ENCODE measurements at places on chromosomes 5 and 9.

GRCh38 chr5:173438951-173439350 is 110.7 kb upstream of the STC2 start:
- DNase-seq: no peak

- peak; percentile 43 for DNase-seq
These were observed 3.6 kb downstream of the SIGMAR1 start for GRCh38 chr9:34633851-34634550.

GRCh38 chr9:137115394-137116026 is 977 bp upstream of the DPP7 start:
- no peak for DNase-seq

- no peak for DNase-seq
These were observed 102.4 kb upstream of the APC start for GRCh38 chr5:112635276-112635675.

DNA sequence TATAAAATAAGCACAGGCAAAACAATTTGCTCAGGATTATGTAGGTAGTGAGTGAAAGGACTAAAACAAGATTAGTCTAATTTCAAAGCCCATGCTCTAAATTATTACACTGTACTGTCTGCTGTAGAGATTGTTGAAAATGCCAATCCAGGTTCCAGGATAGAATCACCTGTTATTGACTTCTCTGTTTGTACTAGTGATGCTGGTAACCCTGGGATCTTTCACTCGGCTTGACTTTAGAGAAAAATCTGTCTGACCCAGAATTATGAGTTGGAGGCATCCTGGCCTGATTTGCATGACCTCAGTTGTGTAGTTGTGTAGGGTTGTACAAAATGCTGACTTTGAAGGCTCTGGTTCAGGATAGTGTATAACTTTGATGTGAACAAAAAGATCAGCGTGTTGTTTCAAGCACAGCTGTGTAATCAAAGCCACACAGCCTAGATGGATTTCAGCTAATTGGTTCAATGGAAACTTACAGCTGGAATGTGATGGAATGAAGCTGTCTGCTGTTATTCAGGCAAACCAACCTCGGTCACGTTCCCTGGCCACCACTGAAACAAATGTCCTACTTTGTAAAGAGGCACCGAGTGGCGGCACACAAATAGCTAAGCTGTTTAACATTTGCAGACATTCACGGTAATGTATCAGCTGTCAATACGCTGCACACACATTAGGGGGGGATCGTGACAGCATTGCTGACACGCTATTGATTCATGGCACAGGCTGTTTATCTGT is 340.3 kb downstream of the KCTD16 start:
- no peak for DNase-seq

DNA sequence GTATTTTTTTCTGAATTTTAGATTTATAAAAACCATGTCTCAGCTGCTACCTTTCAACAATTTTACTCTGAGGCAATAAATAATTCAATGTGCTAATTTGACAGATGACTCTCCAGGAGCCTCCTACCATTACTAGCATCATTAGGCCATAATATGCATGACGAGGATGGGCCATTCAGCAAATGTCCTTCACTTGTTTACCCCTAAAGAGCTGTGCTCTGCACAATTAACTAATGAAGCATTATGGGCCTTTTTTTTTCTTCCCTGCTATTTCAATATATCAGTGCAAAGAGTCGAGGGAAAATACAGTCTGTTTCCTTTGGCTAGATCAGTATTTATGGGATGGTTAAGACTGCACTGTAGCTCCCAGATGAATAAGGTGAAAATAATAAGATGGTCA is 627.2 kb downstream of the ISL1 start:
- DNase-seq: no peak

GRCh38 chr9:70978085-70978484 is 143.3 kb downstream of the TRPM3 start:
- no peak for DNase-seq

GRCh38 chr5:180810959-180811622 is 8.5 kb upstream of the MGAT1 start:
- no peak for DNase-seq

GRCh38 chr9:83413367-83413766 is 124.8 kb downstream of the FRMD3 start:
- no peak for DNase-seq

DNA sequence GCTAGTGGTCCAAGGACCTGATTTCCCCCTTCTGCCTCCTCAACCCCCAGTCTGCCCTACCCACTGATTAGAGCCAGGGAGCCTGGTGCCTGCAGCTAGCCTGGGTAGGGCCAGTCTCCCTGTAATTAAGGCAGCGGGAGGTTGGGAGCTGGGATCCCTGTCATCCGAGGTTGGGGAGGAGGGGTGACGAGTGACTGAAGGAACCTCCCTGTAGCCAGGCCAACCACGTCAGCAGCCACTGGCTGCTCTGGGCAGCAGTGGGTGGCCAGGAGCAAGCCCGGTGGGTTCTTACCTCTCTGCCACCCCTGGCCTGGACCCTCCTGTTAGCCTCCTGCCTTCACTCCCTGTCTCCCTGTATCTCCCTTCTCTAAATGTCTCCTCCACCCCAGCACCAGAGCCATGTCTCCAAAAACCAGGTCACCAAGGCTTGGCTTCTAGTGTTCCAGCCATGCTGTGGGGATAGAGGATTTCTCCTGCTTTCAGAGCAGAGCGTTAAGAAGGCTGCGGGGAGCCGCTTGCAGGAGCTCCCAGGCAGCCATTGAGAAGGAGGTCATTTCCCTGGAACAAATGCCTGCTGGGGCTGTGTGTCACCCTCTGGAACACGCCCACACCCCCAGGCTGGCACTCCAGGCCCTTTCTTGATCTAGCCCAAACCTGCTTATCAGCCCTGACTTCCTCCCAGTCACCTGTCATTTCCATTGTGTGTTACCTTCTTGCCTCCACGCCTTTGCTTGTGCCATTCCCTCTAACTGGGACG is 65.0 kb upstream of the GGTA1 start:
- no peak for DNase-seq

- DNase-seq: no peak
These were observed 44.9 kb downstream of the DYNC2I2 start for GRCh38 chr9:128611600-128612394.

DNA sequence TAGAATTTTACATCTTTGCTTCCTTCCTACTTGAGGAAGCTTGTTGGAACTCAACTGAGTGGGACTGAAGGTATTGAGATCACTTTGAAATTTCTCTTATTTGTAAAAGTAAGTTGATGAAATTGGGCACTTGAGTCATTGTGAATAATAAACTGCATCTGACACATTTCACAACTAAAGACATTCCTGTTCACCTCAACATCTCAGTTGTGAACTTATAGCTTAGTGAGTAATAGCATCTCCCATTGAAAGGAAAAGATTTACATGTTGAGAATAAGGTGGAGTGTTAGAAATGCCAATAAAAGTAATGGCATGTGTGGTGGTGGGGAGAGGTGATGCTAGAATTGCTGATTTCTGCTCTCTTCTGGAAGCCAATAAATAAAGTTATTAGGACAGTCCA is 145.0 kb downstream of the SLC24A2 start:
- no peak for DNase-seq

DNA sequence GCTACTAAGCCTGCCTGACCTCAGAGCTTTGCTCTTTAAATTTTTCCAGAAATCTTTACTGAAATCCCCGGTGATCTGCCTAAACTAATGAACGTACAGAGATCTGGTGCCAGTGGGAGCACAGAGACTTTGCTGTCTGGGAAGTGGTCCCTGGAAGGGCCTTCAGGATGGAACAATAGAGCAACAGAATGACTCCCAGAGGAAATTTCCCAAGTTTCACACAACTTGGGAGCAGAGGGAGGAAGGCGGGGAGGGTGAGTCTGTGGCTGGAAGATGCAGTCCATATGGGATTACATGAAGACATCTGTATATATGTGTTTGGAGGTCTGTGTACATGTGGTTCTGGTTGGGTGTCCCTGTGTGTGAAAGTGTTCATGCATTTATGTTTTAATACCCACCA is 638.3 kb downstream of the CCDC171 start:
- DNase-seq: no peak

- no peak for DNase-seq
These were observed 13.6 kb downstream of the ARPC5L start for GRCh38 chr9:124875501-124875900.

DNA sequence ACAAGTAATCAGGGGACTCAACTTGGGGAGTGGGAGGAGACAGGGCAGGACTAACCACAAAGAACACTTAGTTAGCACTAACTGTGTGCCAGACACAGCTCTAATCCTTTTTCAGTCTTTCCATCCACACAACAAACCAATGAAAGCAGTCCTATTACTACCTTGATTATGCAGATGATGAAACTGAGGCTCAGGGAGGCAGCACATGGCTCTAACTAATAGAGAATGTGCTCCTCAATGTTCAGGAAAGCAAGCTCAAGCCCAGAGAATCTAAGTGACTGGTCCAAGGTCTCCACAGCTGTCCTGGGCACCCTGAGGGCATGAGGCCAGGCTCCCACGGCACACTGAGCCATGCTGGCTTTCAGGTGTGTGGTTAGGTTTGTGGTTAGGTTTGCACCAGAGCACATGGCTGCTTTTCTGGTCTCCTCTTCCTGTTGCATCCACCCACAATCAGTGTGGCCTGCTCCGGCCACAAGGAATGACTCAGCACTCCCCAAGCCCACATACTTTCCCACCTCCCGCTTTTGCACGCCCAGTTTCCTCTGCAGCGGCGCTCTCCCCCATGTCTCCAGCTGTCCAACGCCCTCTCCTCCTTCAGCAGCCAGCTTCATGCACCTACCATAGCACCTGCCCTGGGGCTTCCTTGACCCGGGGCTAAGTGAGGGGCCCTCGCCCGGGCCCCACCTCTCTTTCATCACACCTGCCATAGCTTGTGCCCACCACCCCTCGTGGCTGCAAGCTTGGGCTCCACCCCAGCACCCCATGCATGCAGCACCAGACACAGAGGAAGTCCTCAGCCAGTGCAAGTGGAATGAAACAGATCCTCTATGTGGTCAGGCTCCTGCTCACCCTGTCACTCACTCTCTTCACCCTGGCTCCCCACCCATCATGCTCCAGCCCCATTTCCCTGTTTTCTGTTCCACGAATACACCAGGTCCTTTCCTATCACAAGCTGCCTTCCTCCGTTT is 133.1 kb downstream of the GABBR2 start:
- DNase-seq: no peak

DNA sequence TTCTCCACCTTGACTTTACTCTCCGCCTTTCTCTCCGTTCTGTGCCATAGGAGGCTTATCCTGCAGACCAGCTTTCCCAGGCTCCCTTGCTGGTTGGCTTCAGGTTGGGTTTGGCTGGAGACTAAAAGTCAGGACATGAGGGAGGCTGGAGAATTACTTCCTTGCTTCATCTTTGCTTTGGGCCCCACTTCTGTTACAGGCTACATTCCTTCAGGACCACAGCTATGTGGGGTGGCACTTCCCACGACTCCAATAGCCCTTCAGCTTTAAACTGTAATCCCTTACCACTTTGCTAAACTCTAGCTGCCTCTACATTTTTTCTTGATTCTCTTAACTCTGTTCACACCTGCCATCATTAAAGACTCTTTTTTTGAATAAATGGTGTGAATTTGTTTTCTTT is 186.7 kb upstream of the NR4A3 start:
- DNase-seq: no peak

DNA sequence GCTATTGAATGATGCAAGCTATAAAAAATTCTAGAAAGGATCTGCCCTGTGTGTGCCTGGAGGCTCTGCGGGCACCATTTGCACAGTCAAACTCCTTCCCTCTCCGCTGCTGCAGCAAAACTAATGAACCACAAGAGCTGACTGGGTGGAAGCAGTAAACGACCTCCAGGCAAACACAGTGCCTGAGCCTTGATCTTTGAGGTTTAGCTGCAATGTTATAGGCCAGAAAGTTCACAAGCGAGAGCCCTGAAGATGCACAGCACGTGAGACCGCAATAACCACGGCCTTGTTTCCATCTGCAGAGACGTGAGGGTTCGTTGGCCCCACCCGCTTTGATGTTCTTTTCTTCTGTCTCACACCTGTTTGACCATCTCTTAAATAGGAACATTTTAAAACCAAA is 69.2 kb upstream of the S1PR3 start:
- DNase-seq: no peak

DNA sequence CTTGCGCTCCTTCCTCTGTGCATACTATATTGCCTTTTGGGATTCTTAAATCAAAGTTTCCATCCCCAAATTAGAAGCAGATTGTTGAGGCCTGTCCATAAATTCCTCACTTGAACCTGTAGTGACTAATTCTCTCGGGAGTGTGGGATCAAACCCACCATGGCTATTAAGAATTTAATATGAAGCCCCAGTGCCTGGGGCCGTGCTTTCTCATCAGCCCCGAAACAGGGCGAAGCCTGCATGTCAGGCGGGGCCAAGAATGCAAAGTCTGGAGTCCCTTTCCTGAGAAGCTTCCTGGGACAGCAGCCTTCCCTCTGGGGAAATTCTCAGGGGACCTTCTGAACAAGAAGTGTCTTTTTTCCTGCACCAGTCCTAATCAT is 29.3 kb upstream of the FAT2 start:
- no peak for DNase-seq

DNA sequence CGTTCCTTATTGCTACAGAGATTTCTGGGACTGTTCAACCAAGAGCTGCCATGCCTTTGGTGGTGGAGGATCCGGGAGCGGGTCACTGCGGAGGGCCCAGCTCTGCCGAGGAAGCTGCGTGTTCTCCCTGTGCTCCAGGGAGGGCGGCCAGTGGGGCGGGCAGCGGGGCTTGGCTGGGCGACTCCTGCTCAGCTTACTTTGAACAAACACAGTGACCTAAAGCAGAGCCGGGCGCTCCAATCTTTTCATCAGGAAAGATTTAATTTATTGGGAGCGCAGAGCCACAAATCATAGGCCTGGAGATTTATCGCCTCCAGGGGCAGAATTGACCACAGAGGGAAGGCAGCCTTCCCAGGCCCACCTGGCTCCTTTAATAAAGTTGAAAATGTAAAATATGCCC is 27.7 kb downstream of the LHX3 start:
- DNase-seq: no peak

GRCh38 chr9:7192266-7192665 is 434.5 kb downstream of the KDM4C start:
- DNase-seq: no peak

DNA sequence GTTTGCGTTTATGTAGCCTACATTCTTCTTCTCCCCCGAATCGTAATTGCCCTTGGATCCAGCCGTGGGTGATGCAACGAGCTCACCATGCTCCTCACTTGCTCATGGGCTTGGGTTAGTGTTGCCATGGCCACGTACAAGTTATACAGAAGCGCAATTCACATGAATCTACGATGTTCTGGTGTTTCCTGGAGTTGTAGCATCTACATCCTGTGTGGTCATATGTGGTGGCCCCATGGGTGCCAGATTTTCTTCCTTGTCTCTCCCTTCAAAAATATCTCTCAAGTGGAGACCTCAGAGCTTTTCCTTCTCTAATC is 115.3 kb downstream of the TLE4 start:
- DNase-seq: no peak

- DNase-seq: peak; percentile 95
These were observed at the start of the genes DHFR and MSH3 for GRCh38 chr5:80654391-80655230. Gene DHFR, minus strand, starts transcription at chr5:80654983. Its CDS starts 494 bp downstream, at chr5:80654489. Gene MSH3, plus strand, starts transcription at chr5:80654652. Its CDS starts 76 bp downstream, at chr5:80654728.

GRCh38 chr5:39783756-39784421 is 359.1 kb upstream of the DAB2 start:
- no peak for DNase-seq
